Mesothelial cell of epicardium (in vitro differentiated cells): ENCODE measurements at places on chromosomes 6 and 20.

DNA sequence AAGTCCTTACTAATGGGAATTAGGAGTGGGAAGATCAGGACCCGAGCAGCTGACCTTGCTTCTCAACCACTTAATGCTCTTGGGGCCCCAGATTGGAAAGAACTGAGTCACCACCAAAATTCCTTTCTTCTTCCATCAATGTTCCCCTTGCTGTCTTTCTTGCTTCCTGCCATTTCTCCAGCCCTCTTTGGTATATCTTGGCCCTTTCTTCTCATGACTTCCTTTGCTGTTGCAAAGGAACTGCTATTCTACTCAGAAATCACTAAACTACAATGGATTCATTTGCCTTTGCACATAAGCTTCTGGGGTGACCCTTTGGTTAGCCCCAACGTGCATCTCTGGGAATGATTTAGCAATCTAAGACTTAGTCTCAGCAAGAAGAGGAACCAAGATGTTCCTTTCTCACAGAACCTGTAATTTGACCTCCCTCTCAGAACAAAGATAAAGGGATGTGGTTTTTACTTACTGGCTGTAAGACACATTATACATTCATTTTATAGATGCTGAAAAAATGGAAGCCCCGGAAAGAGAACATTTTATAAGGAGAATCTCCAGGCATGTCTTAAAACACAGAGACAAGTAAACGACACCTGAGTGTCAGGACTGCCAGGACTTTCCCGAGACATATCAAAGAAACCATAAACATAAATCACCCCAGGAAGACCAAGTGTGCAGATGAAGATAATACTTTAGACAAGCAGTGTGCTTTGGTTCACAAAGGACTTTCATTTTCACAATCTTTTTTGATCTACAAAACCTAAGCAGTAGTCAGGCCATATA, 99.0 kb upstream of the TNFAIP3 start:
- no peak for DNase-seq

- no peak for DNase-seq
Measured at GRCh38 chr20:3800256-3800877, 4.3 kb downstream of the CDC25B start.

GRCh38 chr6:1839361-1839760, 229.6 kb downstream of the FOXC1 start:
- DNase-seq: no peak

DNA sequence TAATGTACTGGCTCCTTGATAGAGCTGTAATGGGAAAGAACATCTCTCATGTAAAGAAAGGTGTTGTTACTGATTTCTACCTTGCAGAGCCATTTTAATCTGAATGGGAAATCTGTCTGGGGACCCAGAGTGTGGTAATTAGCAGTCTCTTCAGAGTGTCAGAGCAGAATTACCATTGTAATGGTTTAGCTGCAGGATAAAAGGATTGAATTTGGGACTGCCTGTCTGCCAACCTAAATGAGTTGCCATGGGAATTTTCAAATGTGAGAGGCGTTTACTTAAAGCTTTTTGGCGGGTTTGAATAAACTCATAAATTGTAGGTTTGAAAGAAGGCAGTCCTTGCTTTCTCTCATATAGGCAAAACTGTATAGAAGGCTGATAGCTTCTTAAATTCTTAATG, 128.8 kb downstream of the QKI start:
- DNase-seq: no peak
